ENCODE measurements at places on chromosomes 12 and 14.

DNA sequence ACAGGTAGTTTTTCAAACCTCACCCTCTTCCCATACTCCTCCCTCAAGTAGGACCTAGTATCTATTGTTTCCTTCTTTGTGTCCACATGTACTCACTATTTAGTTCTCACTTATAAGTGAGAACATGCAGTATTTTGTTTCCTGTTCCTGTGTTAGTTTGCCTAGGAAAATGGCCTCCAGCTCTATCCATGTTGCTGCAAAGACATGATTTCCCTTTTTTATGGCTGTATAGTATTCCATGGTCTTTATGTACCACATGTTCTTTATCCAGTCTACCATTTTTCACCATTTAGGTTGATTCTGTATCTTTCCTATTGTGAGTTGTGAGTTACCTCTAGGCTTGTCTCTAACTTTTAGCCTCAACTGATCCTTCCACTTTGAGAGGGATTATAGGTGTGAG, 310.7 kb downstream of the PRKD1 start:
- DNase-seq = no peak

GRCh38 chr14:37819155-37820015, 224.0 kb downstream of the TTC6 start:
- DNase-seq = no peak

DNA sequence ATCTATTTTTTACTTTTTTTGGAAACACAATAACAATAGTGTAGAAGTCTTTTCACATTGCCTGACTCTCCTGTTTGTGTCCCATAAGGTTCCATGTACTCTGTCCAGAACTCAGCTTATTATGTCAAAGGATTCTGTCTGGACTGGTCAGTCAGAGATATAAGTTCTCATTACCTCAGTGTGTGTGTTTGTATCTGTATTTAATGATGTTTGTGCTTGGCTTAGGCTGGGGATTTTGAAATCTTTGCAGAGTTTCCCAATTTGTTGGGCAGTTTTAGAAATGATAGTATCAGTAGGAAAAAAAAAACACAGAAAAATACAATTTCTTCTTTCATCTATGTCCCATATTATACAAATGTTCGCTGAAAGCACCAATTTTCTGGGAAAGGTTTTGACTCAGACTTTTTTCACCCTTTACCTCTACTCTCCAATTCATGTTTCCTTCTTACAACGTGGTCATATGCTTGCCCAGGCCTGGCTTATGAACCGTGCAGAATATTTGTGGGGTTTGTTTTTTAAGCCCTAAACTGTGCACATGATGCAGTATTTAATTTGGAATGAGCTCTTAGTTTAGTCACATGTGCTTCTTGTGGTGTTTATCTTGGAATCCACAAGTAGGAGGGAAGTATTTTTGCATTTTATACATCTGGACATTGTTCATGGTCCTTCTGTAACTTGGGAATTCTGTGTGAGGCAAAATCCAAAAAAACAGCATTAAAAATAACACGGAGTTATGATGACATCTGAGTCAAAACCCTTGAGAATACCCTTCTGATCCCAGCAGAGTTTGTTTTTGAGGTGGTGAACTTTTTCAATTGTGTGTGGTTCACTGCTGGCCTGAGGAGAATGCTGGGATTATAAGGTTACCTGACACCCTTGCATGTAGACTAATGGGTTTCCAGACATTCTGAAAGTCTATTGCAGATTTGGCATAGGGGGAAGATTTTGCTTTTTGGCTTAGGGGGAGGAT, 121.2 kb downstream of the RAD51B start:
- no peak for DNase-seq

- DNase-seq = no peak
Observed at GRCh38 chr14:44180975-44181374, 326.1 kb downstream of the FSCB start.

DNA sequence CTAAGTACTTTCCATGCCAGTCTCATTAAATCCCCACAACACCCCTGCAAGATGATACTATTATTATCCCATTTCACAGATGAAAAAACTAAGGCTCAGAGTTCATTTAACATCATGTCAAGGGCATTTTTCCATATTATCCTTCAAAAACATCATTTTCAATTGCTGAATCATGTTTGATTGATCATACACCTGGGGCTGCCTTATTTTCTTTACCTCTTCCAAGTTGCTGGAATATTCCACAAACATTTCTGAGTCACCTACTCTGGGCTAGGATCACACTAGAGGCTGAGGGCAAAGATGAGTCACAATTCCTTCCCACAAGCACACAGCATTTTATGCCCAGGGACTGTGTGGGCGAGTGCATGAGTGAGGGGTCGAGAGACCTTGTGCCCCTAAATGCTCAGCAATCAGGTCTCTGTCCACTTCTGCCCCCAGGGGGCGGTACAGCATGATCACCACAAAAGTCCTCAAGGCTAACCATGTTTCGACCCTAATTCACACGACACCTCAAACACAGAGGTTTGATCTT, 14.1 kb upstream of the TMEM119 start:
- no peak for DNase-seq

DNA sequence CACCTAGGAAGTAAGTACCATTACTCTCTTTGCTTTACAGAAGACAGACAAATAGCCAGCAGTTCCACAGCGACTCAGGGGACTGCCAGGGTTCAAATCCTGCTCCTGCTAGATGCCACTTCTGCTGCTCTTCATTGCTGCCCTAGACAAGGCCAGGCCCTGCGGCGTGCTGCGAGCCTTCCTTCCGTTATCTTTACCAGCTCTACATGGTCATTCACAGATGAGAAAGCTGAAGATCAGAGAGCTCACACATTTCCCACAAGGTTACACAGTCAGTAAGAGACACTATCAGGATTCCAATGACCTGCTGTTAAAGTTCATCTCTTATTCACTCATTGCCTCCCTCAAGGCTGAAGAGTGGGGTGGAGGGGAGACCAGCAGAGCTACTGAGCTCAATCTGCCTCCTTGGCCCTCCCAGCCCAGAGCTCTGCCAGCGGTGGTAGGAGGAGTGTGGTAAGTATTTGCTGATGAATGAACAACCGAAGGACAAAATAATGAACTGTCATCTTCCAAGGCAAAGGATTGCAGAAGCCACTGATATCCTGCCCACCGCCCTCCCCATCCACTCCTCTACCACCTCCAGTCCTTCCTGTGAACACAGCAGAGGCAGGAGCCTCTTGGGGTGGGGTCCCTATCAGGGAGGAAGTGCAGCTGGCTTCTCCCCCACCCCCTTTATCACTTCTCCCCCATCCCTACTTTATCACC, 14.6 kb upstream of the HDAC7 start:
- no peak for DNase-seq

- DNase-seq = no peak
Observed at GRCh38 chr12:7948589-7949260, 12.7 kb upstream of the SLC2A3 start.

- no peak for DNase-seq
Observed at GRCh38 chr12:94666158-94666557, 15.8 kb upstream of the TMCC3 start.

- DNase-seq = no peak
Observed at GRCh38 chr12:60059180-60059579, 463.4 kb downstream of the SLC16A7 start.

- no peak for DNase-seq
Observed at GRCh38 chr12:123180171-123180570, 29.3 kb upstream of the PITPNM2 start.

- DNase-seq = no peak
Observed at GRCh38 chr12:73017981-73018380, 745.8 kb downstream of the TRHDE start.

DNA sequence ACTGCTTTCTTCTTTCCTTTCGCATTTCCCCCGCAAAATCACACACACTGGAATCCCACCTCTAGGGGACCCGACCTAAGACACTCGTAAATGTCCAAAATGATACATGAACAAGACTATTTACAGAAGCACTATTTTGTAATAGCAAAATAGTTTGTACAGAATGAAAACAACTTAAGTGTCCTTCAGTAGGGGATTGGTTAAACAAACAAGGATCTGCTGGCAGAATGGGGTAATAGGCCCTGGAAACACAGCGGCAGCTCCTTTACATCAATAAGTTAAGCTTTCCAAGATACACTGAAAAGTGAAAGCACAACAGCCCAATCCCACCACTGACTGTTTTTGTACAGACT, 48.8 kb downstream of the LTBP2 start:
- no peak for DNase-seq

DNA sequence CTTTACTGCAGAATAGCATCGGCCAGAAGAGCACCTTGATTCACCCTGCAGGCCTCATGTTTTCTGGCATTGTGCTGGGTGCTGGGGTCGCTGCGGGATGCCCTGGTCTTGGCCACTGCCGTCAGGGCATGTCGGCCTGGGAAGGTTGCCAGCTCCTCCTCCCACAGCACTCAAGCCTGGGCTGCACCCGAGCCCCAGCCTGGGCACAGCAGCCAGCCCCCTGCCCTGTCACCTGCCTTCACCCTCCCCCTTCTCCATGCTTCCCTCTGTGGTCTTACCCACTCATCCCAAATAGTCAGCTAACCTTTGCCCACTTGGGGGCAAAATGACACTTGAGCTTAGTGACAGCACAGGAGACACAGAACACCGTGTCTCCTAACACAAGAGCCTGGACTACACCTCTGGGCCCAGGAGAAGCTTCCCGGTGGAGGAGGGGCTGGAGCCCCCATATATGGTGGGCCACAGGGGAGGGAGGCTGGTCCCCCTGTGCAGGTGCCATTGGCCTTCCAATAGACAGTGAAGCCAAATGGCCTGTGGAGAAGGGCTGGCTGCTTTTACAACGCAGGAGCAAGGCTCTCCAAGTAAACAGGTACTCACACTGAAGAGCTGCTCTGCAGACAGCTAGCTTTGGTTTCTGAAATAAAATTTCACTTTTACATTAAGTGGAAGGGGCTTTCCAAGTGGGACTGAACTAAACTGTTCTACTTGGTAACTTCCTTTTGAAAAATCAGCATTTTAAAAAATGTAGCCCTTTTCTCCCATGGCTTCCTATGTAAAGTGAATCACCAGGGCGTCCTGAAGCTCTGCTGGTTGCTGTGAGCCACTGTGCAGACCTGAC, 51.2 kb upstream of the AMN start:
- DNase-seq = no peak

GRCh38 chr12:132456944-132457495, 32.9 kb upstream of the FBRSL1 start:
- DNase-seq = no peak

GRCh38 chr12:627863-628741, 35.1 kb downstream of the NINJ2 start:
- no peak for DNase-seq

- DNase-seq = no peak
Observed at GRCh38 chr14:30180219-30180618, 252.6 kb upstream of the PRKD1 start.

GRCh38 chr14:76705214-76705613, 56.1 kb upstream of the VASH1 start:
- DNase-seq = no peak

DNA sequence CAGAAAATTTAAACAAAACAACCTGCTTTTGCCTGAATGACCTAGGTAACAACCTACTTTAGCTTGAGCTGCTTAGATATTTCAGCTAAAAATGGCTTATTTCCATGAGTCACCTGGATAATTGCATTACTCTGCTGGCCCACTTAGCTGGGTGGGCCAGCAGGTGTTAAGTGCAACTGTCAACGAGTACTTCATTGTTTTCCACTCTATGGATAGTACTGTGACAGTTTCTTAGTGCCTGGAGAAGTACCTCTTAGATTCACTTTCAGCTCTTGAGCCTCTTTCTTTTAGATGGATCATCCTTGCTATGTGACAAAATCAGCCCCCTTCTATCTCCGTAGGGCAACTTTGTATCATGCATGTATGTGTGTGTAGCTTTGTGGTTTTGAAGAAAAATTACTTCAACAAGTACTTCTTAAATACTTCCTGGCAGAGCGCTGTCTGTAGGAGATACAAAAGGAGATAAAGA, 368.2 kb upstream of the ATP2B1 start:
- DNase-seq = no peak

- no peak for DNase-seq
Observed at GRCh38 chr14:56194042-56194441, 75.8 kb downstream of the PELI2 start.

GRCh38 chr14:91350813-91351511, 66.7 kb downstream of the CCDC88C start:
- peak; percentile 69 for DNase-seq

DNA sequence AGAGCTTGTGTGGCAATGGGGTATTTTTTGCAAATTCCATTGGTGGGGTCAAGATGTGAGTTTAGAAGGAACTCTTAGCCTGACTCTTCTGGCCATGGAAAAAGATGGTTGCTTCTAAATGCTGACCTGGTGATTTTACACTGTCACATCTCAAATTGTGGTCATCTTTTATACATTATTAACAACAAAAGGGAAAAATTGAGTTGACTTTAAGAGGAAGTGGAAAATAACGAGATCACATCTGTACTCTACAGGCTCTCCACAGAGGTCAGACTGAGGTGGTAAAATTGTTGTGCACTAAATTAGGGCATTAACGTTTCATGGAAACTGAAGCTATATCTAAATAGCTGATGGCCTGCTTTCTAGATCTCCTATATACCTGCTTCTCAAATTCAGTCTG, 44.7 kb downstream of the PTPN11 start:
- no peak for DNase-seq

GRCh38 chr14:37709419-37710195, 114.2 kb downstream of the TTC6 start:
- no peak for DNase-seq

GRCh38 chr14:63292805-63293204, 25.9 kb downstream of the GPHB5 start:
- DNase-seq = no peak

GRCh38 chr12:2414810-2415567, 362.2 kb downstream of the CACNA1C start:
- DNase-seq = no peak

GRCh38 chr14:55298500-55298822, 27.2 kb downstream of the FBXO34 start:
- DNase-seq = no peak

DNA sequence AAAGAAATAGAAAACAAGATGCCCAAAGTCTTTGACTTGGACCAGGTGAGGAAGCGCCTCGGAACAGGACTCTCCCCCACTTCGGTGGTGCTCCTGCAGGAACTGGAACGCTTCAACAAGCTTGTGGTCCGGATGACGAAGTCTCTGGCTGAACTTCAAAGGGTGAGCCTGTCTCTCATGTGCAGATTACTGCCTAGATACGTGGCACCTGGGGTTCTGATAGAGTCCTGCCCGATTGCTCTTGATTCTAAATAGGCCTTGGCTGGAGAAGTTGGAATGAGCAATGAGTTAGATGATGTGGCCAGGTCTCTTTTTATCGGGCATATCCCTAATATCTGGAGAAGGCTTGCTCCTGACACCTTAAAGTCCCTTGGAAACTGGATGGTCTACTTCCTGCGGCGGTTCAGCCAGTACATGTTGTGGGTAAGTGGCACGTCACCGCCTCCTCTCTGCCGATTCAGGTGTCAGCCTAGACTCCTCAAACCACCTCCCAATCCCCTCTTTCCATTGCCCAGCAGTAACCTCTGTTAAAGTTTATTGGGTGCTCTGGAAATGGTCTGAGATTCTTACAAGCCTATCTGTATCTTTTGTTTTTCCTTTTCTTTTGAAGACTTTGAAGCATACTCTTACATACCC, 40.8 kb downstream of the CCDC92 start:
- peak; percentile 20 for DNase-seq

Measured in stimulated activated CD8-positive, alpha-beta memory T cell treated with anti-CD3 and anti-CD28 coated beads, Interleukin-15, amount 100 ng/mL, for 48 hours (primary cell).